Gastroesophageal sphincter (tissue), 4 donors: ENCODE measurements at places on chromosomes 12 and 14. TPM values are rescaled to one million over a fixed set of nuclear protein-coding genes. Genes with fewer than 3 reads are reported as not detected.

GRCh38 chr12:123808167-123808566, 46.1 kb downstream of the DNAH10 start:
- ATAC-seq: no peak

DNA sequence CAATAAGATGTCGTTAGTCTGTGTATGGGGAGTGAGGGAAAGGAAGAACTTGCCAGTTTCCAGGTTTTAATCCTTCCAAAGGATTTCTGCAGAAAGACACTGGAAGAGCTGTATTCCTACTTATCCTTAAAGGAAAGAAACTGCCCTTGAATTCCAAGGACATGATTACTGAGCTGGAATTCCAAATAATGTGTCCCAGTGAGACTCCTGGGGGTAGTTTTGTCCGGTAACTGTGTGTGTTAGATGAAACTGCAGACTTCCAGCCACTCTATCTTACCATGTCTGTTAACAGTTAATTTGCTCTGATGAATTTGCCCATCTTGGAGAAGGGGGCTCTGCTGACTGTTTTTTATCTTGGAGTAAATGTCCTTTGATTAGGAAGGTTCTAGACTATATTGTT, 33.0 kb downstream of the CKB start:
- ATAC-seq: no peak

- ATAC-seq: no peak
These were observed 1165.1 kb upstream of the USP15 start for GRCh38 chr12:61095111-61095510.

- ATAC-seq: peak; percentile 68
These were observed 121.4 kb downstream of the TRMT5 start for GRCh38 chr14:60859525-60859924.

DNA sequence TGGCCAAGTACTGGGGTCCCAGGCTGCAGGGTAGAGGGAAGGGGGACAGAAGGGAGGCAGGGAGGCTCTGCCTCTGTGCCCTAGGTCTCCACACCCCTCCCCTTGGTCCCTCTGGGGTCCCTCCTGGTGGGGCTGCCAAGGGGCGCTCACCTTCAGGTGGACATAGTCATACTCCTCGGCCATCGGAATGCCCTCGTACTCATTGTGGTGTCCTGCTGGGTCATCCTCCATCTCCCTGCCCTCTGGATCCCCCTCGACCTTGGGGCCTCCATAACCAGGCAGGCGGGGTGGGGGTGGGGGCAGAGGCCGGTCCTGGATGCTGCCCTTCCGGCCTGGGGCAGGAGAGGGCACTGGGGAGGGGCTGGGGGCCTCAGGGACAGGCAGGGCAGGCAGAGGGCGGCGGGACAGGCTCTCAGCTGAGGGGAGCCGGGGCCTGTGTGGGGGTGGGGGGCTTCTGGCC, 5.8 kb downstream of the EFS start:
- no peak for ATAC-seq

DNA sequence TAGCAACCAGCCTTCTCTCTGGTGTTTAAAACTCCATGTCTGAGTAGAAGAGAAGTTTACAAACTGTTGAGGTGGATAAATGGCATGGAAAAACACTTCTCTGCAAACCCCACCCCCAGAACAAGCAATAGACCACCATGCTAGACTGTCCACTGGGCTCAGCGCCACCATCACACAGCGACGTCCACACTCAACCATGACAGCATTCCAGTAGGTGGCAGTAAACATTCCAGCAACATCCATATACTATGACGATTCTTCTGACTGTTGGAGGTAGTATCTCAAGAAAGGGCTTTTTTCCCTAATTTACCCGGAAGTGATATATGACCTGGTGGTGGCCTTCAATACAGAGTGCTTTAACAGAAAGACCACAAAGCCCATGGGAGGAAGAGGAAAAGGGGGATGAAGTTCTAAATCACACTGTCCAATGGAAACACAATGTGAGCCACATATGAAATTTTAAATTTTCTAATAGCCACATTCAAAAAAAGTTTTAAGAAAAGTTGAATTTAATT, 152.2 kb downstream of the SLC15A4 start:
- ATAC-seq: no peak

GRCh38 chr14:80135305-80136088, 75.8 kb downstream of the DIO2 start:
- no peak for ATAC-seq

GRCh38 chr14:63737582-63738006, 9.7 kb upstream of the SGPP1 start:
- no peak for ATAC-seq

GRCh38 chr12:49970658-49971057, 2.1 kb upstream of the AQP6 start:
- no peak for ATAC-seq

- no peak for ATAC-seq
These were observed 318.7 kb downstream of the LRFN5 start for GRCh38 chr14:41925409-41925808.

DNA sequence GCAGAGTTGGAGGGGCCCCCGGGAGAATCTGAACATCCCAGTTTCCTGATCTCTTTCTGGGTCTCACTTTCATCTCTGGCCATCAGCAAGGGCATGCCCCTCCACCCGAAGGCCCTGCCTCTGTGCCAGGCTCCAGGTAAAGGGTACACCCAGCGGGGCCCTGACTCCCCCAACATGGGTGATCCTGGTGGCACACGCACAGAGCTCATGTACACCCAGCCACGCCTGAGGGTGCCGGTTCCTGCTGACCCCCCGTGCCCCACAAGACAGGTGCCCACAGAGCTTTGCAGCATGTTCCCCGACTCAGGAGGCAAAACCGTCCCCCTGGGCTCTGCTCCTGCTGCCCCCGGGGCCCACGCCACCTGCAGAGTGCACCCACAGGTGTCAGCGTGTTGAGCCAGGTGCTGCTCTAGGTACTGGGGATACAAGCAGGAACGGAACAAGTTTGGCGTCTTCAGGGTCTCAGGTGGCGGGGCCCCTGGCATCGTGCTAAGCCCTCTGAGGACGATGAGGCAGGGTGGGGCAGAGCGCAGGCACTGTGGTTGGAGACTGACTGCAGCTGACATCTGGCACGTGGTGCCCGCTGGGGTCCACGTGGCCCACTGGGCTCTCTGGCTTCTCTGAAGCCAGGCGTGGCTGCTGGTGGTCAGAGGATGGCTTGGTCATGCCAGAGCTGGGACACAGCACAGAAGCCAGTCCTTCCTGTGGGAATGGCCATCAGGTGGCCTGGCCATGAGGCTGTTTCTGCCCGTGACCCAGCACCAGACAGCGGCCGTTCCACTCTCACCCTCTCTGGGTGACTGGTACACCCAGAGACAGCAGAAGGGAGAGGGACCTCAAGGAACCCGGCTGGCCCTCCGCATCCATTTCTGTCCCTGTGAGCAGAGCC, 13.8 kb downstream of the BAG5 start:
- ATAC-seq: no peak

Gene KLHDC2
- total RNA-seq: 72.3 TPM

Gene ADCY4
- total RNA-seq: 25.8 TPM

Gene TPH2
- not detected for total RNA-seq

Gene MNAT1
- total RNA-seq: 30.4 TPM

Gene SMIM10L1
- total RNA-seq: 16.8 TPM
